ENCODE measurements at places on chromosomes 12 and 14. TPM values are rescaled to one million over a fixed set of nuclear protein-coding genes. Genes with fewer than 3 reads are reported as not detected.

DNA sequence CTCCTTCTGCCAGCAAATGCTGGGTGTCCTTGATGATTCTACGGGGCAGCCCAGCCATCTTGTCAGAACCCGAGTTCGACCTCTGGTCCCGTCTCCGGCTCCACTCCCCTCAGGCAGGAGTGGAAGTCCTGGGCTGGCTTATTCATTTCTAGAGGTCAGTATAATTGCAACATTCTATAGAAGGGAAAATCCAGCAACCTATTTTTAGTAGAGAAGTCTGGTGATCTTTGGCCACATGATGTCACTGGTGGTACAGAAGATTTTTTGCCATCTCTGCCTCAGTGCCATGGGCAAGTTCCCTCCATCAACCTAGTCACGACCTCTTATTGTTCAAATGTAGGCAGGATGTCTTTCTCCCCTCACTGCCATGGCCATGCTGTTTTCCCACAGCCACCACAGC, 22.4 kb downstream of the OR10G2 start:
- H3K27me3 ChIP-seq: peaks cover 13% of the 10 kb centered on the region
- no peaks in the 10 kb centered on the region for H3K4me1 ChIP-seq
- H3K4me3 ChIP-seq: no peak overlapping the region
- H3K36me3 ChIP-seq: no peaks in the 10 kb centered on the region
- no peak overlapping the region for H3K27ac ChIP-seq

DNA sequence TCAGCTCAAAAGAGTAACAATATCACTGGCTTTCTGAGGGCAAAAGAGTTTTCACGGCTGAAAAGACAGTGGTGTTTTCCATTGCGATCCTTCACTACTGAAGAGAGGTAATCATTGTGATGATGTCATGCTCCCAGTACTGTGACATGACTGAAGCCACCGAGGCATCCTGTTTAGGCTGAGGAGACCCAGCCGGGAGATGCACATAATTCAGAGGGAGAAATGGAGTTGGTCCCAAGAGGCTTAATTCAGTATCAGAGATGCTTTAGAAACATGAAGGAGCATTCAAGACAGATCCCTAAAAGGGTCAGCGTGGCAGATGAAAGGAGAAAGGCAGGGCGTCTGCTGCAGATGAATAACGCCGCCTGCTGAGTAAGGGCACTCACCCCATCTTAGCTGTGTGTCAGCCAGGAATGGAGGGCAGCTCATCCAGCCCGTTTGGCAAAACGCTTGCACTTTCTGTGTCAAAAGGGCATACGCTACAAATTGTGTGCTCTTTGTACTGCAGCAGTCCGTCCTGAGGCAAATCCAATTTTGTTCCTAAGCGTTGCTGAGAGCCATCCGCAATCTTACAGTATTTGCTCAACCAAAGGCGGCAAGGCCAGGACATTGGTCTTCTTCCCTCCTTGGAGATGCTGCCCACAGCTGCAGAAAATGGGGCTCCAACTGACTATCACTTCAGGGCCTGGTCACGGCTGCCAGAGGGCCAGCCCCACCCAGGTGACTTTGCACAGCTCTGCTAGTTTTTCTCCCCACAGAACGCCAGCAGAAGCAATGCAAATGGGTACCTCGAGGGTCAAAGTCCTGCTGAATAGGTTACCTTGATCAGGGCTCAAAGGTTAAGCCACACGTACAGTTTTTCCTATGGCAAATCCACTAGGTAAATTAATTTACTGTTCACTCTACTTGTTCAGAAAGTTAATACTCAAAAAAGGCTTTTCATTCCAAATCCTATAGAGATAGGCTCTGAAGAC, 23.5 kb downstream of the CCDC92 start:
- H3K36me3 ChIP-seq: peaks cover 17% of the 10 kb centered on the region
- no peaks in the 10 kb centered on the region for H3K27me3 ChIP-seq
- H3K4me1 ChIP-seq: peaks cover 7% of the 10 kb centered on the region
- H3K27ac ChIP-seq: no peak overlapping the region
- DNase-seq: no peak

- H3K36me3 ChIP-seq: no peaks in the 10 kb centered on the region
- peaks cover 6% of the 10 kb centered on the region for H3K4me1 ChIP-seq
- no peaks in the 10 kb centered on the region for H3K27me3 ChIP-seq
- H3K4me3 ChIP-seq: no peak overlapping the region
Observed at GRCh38 chr14:63496837-63497400, 46.3 kb downstream of the PPP2R5E start.

DNA sequence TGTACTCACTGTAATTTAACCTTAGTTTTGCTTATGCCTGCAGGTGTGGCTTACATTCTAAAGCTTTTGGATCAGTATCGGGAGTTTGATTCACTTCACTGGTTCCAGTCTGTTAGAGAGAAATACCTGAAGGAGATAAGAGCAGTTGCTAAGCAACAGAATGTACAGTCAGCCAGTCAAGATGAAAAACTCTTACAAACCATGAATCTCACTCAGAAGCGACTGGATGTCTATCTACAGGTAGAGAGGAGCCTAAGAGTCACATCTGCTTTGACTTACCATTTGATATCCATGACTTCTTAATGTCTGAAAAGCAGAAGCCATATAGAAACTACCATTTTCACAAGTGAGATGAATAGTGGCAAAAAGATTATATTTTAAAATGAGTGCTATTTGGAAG, 56.5 kb downstream of the WASHC4 start:
- no peak overlapping the region for H3K4me3 ChIP-seq
- H3K36me3 ChIP-seq: peaks cover 87% of the 10 kb centered on the region
- no peaks in the 10 kb centered on the region for H3K4me1 ChIP-seq

DNA sequence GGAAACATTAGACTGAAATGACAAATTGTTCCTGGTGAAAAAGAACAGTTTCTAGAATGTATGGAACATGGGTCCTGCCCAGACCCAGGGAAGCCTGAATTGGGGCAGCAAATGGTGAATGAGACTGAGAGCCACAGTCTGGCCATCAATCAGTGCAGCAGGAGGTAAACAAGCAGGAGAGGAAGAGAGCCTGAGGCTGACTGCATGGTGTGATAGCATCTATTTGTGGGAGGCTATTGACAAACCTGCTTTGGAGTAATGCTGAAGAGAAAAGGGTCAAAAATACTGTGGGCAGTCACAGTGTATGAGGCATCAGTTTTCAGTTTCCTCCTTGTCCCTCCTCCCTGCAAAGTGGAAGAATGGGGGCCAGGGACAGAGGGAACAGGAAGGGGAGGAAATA, 136.8 kb downstream of the ANKS1B start:
- H3K27me3 ChIP-seq: no peaks in the 10 kb centered on the region
- no peaks in the 10 kb centered on the region for H3K36me3 ChIP-seq
- H3K4me3 ChIP-seq: no peak overlapping the region
- DNase-seq: no peak
- no peak overlapping the region for H3K27ac ChIP-seq

Gene GYS2
- not detected for polyA plus RNA-seq

DNA sequence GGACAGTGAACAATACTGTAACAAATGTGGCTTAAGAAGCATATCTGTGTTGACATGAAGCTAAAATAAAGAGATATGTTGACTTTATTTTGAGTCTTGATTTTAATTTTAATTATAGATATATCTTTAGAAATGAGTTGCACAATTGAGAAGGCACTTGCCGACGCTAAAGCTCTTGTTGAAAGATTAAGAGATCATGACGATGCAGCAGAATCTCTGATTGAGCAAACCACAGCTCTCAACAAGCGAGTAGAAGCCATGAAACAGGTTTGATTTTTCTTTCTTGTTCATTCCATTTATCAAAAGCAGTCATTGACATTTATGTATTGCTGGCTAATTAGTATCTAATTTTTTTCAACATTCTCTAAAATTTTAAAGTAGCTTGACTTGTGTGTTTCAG, 15.8 kb downstream of the FGFR1OP2 start:
- no peak overlapping the region for H3K4me3 ChIP-seq
- H3K36me3 ChIP-seq: peaks cover 29% of the 10 kb centered on the region
- no peaks in the 10 kb centered on the region for H3K4me1 ChIP-seq
- DNase-seq: no peak
- H3K27ac ChIP-seq: no peak overlapping the region

DNA sequence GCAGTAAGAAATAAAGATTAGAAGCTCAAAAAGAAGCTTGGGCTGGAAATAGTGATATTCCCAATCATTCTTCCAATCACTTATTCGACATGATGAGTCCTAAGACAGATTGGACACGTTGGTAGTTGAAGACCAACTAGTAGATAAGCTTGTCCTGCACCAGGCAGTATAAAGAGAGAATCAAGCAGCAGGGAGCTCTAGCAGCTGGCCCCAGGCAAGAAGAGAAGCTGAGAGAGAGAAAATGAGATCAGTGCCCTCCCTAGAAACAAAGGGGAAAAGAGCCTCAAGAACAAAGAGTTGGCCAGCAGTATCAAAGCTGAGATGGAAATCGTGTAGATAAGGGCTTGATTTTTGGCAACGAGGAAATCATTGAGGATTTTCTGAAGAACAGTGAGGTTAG, 20.6 kb downstream of the RASSF8 start:
- no peak overlapping the region for H3K4me3 ChIP-seq
- no peaks in the 10 kb centered on the region for H3K27me3 ChIP-seq
- no peaks in the 10 kb centered on the region for H3K36me3 ChIP-seq
- no peak overlapping the region for H3K27ac ChIP-seq
- no peaks in the 10 kb centered on the region for H3K4me1 ChIP-seq

DNA sequence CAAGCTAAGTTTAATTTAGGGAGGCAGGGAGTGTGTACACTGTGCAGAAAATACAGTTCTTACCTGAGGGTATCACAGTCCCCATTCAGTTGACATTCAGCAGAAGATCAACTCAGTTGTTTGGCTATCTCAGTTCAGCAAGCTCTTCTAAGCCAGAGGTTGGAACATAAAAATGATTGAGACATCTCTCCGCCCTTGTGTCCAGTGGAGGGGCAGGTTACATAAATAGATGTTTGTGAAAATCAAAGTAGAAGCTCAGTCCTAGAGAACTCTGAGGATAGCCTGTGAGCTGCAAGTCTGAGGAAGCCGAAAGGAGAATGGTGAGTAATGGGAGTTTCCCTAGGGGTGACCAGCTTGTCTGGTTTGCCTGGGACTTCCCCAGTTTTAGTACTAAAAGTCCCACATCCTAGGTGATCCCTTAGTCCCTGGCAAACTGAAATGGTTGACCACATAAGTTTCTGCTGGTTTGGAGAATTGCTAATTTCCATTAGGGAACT, 251.4 kb upstream of the ATP2B1 start:
- H3K4me3 ChIP-seq: no peak overlapping the region
- no peaks in the 10 kb centered on the region for H3K4me1 ChIP-seq
- no peak for DNase-seq
- H3K36me3 ChIP-seq: no peaks in the 10 kb centered on the region
- H3K27me3 ChIP-seq: no peaks in the 10 kb centered on the region

GRCh38 chr14:95523815-95524448, 7.5 kb upstream of the SYNE3 start:
- H3K4me3 ChIP-seq: no peak overlapping the region
- no peaks in the 10 kb centered on the region for H3K27me3 ChIP-seq
- no peaks in the 10 kb centered on the region for H3K36me3 ChIP-seq
- DNase-seq: no peak
- peaks cover 40% of the 10 kb centered on the region for H3K4me1 ChIP-seq

- no peak overlapping the region for H3K27ac ChIP-seq
- peaks cover 7% of the 10 kb centered on the region for H3K36me3 ChIP-seq
- no peak overlapping the region for H3K4me3 ChIP-seq
- no peaks in the 10 kb centered on the region for H3K27me3 ChIP-seq
- H3K4me1 ChIP-seq: no peaks in the 10 kb centered on the region
- no peak for DNase-seq
Observed at GRCh38 chr14:104940526-104941150, 16.0 kb downstream of the PLD4 start.

DNA sequence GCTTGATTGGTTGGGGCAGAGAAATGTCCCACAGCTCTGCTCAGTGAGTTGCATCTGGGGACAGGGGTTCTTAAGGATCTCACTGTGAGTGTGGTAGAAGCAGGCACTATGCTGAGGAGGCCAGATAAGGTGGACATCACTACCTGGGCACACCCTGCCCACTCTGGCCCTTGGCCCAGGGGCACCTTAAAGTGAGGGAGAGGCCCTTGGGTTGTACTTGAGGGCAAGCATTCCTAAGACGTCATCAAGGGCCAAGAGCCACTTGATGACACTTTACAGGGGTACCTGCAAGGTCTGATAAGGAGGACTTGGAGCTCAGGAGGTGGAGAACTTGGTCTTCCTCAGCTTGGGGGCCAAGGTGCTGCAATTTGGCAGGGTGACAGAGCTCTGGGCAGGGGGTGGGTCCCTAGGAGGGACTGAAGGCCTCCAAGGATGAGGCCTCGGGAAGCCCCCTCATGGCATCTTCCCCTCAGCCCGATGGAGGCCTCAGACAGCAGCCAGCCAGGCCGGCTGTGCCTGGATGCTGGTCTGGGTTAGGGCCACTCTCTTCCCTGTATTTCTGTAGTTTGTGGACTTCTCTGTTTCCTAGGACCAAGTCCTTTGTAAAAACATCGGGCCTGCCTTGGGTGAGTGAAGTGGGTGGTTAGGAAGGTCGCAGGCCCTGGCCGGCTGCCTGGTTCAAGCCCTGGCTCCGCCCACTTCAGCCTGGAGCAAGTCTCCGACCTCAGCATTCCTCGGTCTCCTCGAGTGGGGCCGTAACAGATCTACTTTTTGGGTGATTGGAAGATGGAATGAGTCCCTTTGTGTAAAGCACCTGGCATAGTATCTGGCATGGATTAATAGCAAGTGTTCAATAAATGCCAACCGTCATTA, 24.8 kb downstream of the GPR68 start:
- H3K27me3 ChIP-seq: no peaks in the 10 kb centered on the region
- H3K27ac ChIP-seq: no peak overlapping the region
- no peak overlapping the region for H3K4me3 ChIP-seq
- H3K36me3 ChIP-seq: no peaks in the 10 kb centered on the region
- no peaks in the 10 kb centered on the region for H3K4me1 ChIP-seq

GRCh38 chr14:89058697-89059096, 234.2 kb downstream of the TTC8 start:
- no peak for DNase-seq
- H3K4me3 ChIP-seq: no peak overlapping the region
- H3K27ac ChIP-seq: no peak overlapping the region

Gene NPAS3
- 4.5 TPM for polyA plus RNA-seq

DNA sequence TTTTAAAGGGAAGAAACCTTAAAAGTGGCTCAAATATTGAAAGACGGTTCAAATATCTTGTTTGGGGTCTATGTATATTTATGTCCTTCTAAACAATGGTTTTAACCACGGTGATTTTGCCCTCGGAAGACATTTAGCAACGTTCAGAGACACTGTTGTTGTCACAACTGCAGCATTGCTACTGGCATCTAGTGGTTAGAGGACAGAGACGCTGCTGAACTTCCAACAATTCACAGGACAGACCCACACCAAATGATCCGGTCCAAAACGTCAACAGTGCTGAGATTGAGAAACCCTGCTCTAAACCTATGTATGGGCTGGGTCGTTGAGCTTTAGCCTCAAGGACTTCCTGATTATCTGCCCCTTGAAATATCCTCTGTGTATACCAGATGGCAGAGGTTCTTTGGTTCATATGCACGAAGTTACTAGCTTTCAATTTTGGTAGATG, 1.7 kb downstream of the ANGEL1 start:
- 0 out of 2 replicates have a peak overlapping the region, but pooled peaks have one; percentile 30 for H3K27ac ChIP-seq
- DNase-seq: peak; percentile 36
- no peaks in the 10 kb centered on the region for H3K36me3 ChIP-seq
- H3K4me3 ChIP-seq: peak overlapping the region; percentile 35

GRCh38 chr14:104939666-104940410, 15.2 kb downstream of the PLD4 start:
- DNase-seq: no peak
- no peaks in the 10 kb centered on the region for H3K4me1 ChIP-seq
- no peaks in the 10 kb centered on the region for H3K27me3 ChIP-seq
- H3K36me3 ChIP-seq: peaks cover 7% of the 10 kb centered on the region

Gene CCNK
- polyA plus RNA-seq: 9.0 TPM

GRCh38 chr12:85755760-85756159, 80.4 kb downstream of the RASSF9 start:
- H3K4me1 ChIP-seq: no peaks in the 10 kb centered on the region
- DNase-seq: no peak
- H3K27ac ChIP-seq: no peak overlapping the region
- no peaks in the 10 kb centered on the region for H3K27me3 ChIP-seq

Data from SK-N-SH (cell line).